ENCODE measurements at places on chromosomes 1 and 21.

DNA sequence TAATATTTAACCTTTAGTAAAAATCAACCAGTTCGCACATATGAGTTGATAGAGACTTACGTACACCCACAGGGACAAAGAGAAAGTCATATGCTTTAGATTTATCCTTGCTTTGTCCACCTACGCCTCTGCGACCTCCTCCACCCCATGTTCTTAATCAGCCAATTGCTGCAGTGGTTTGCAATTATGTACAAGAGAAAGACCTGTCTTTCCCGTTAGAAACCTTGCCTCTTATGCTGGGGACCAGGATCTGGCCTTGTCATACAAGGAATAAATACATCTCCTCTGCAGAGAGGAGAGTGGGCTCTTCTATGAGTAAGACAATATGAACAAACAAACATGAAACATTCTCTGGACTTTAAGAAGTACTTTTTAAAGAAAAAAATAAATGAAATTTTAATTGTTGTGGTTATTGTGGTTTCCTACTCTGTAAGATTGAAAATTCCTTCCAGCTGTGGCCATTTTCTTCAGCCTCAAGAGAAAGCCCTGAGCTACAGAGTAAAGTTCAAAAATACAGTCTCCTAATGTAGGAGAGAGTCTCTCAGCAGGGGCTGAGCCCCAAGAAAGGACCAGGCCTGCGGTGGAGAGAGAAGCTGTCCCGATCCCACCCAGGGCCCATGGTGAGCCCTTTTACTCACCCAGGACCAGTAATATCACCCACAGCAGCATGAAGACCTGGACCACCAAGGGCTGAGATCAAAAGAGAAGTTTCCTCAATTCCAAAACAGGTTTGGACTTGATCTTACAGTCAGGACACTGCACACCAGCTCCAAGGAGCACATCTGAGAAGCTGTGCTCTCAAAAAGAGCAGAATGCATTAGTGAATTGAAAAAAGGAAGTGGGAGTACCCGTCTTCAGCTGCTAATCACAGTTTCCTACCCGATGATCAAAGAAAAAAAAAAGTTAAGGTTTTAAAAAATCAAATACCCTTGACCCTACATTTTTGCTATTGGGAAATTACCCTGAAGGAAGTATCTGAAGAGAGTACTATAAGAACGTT, at the start of gene FCRL5:
Gene FCRL5, minus strand, starts transcription at position 822 of the 1,000 bp plus-strand sequence. Its CDS starts 153 bp downstream, at position 669.
- DNase-seq: no peak

DNA sequence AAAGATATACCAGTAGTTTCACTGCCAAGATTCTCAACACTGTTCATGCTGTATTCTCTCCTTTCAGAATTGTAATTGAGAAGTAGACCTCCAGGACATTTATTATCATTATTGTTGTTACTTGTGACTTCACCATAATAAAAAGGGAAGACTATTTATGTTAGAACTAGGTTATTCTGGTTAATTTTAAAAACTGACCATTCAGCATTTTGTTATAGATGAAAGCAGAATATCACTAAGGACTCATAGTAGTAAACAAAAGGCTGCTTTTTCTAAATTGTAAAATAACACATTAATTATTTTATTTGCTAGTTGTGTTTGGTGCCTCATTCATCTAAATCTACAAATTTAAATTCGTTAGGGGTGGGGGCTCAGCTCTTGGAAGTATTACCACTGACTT, 210.4 kb downstream of the PATJ start:
- DNase-seq: no peak

- DNase-seq: no peak
These were observed 36.6 kb downstream of the PLXNA2 start for GRCh38 chr1:208207388-208208131.

DNA sequence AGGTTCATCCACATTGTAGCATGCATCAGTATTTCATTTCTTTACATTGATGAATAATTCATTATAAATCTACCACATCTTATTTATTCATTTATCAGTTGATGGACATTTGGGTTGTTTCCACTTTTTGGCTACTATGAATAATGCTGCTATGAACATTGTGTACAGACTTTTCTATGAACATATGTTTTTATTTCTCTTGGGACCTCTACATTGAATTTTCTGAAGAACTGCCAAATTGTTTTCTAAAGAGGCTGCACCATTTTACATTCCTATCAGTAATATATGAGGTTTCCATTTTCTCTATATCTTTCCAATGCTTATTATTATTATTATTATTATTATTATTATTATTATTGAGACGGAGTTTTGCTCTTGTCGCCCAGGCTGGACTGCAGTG, 81.3 kb upstream of the SELENON start:
- no peak for DNase-seq

DNA sequence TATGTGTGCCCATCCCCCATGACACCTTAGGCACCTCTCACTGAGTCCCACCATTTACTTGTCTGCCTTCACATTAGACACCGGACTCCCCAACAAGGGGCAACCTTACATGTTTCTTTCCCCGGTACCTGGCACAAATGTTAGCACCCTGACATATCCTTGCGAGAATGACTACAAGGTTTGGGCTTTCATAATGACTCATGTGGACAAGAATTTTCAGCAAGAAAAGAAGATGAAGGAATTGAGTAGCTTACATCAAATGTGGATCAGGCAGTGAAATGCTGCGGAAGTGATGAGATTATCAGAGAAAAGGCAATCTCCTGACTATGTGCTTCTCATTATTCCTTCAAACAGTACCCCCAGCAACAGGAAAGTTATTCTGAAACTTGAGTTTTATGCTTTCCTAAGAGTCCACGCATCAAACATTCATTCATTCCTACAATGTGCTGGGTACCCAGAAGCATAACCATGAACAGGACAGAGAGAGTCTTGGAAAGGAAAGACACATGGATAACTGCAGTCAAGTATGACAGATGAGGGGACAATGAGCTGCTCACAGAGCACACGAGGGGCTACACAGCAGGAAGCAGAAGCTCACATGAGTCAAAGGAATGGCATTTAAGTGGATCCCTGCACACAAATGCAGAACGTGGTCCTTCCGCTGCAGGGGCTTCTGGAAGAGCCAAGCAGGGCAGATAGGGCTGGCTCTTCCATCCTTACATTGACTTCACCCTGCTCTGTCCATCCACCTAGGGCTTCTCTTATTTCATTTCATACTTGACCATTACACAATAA, 112.1 kb downstream of the PCNX2 start:
- DNase-seq: no peak

DNA sequence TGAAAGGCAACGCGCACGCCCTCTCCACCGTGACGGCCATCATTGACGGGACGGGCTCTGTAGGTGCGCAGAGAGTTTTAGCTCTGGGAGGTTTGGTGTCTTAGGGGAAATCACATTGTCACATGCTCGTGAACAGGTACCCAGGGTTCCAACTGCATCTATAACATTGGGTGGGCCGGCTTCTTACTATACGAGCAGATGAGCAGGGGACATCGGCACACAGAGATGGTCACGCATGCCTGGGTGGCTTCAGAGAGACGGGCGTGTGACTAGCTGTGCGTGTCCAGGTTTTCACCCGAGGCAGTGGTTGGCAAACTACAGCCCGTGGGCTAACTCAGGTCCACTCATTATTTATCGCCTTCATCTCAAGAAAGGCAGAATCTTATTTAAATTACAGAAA, 54.7 kb downstream of the SLC37A1 start:
- DNase-seq: no peak

GRCh38 chr1:38489844-38490270, 369.7 kb downstream of the RRAGC start:
- no peak for DNase-seq

GRCh38 chr1:81666586-81666985, 134.1 kb upstream of the ADGRL2 start:
- no peak for DNase-seq

- DNase-seq: peak; percentile 88
These were observed at the start of gene DIP2A for GRCh38 chr21:46458315-46459023. DIP2A (plus strand) TSS chr21:46458891; CDS start chr21:46459132, 241 bp downstream.

- no peak for DNase-seq
These were observed 156.3 kb downstream of the TM2D1 start for GRCh38 chr1:61568460-61569302.

DNA sequence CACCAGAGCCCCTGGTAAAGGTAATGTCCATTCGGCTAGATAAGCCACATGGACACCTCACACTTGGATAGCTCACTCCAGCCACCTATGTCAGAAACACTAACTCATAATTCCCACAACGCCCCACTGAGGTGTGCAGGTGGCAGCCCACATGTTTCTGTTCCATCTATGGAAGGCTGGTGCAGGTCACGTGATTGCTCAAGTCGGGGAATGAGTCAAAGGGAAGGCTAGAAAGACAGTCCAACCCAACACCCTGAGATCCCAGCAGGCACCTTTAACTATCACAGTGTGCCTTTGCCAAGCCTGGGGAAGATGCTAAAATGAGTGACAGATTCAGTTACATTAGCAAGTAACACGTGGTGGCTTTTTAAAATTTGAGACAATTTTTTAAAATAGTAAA, 45.3 kb upstream of the KCNE1 start:
- DNase-seq: no peak

DNA sequence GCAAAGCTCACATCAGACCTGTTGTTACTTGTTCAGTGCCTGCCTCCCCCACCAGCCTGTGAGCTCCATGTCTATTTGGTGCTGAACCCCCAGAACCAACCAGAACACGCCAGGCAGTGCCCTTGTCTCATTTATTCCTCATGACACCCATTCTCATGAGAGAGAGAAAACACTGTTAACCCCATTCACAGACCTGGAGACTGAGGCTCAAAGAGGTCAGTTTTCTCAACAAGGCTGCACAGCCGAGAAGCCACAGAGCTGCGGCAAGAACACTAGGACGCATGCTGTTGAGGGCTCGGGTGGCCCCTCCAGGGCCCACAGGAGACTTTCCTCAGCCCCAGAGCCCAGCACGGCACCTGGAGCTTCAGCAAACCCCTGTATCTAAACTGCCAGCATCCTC, 13.1 kb downstream of the KCNN3 start:
- DNase-seq: no peak

DNA sequence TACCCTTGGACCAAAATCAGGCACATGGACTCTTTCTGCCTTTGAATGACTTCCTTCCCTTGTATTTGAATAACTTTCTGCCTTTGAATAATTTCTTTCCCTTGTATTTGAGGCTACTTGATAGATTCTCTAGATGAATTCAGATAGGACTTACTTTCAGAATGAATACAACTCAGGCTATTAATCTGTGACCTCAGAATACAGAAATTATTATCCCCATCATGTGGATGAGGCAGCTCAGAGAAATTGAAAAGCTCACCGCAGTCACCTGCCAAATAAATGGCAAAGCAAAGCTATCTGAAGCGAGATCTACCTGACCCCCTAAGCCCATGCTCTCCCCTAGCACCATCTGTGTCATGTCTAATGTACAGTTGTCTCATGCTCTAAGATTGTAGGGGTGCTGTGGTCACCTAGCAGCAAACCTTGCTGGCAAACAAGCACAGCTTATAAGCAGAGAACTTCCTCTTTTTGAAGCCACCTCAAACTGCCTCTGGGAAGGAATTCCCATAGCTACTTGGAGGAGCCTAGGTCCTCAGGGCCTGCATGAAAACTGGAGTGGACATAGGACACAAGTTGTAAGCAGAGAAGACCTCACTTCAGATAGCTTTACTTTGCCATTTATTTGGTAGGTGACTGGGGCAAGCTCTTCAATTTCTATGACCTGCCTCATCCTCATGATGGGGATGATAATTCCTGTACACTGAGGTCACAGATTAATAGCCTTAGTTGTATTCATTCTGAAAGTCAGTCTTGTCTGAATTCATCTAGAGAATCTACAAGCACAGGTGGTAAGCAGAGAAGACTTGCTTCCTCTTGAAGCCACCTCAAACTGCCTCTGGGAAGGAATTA, 66.1 kb downstream of the FASLG start:
- peak; percentile 36 for DNase-seq

DNA sequence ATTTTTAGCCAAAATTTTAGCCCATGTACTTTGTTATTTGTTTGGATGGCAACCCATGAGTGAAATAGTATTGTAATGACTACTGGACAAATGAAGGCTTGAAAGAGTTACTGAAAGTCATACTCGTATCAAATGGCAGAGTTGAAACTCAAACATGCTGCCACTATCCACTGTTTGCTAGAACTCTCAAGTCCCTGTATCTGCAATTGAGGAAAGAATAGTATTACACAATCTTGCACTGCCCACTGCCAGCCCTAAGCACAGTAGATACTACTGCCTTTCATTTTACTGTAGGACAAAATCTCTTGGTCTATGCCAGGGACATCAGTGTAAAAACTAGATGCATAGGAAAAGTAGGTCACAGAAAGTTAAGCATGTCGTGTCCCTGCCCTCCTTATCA, 581.1 kb upstream of the PLXNA2 start:
- DNase-seq: no peak

DNA sequence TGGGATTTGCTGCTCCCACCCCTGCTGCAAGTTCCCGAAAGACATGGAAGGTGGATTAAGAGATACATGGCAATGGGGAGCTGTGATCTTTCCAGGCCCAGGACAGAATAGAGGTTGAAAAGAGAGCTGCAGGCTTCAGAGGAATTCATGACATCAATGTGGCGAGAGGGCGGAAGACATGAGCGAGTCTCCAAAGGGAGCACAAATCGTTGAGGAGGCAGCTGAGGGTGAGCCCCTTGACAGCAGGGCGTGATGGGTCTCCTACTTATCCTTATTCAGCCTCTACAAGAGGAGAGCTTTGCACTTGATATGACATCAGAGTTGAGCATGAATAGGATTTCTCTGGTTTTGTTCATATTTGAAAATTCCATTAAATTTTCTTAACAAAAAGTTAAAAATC, 45.5 kb upstream of the TACSTD2 start:
- DNase-seq: no peak

DNA sequence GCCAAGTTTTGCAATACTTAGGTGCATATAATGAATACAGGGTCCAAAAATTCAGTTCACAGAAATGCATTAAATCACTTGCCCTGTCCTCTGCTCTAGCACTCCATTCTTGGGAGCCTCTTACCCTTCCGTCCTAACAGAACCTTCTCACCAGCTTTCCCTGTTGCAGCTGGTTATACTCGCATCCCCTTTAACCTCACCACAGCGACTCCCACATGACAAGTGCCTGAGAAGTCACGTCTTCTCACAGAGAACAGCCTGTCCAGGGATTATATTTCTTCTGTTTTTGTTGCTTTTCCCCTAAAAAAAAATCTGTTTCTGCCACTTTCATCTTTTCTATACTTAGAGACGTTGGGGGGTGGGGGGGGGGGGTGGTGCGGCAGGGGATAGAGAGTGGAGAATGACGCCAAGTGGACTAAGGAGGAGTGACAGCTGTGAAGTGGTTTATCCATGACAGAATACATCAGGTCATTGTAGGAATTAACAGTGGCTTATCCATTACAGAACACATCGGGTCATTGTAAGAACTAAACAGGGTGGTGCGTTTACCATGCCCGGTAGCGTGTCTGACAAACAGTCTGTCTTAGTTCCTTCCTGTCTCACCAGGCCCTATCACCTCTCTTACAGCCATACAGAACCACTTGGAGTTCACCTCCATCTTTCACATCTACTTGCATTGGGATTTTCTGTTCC, 117.6 kb downstream of the UBE2U start:
- DNase-seq: no peak

All from bone marrow (tissue), 2 donors.